Retina (tissue), 1 donor: ENCODE measurements at places on chromosomes 6 and 20.

GRCh38 chr6:33668914-33669313 is 42.6 kb downstream of the UQCC2 start:
- DNase-seq = no peak

GRCh38 chr6:80335121-80335531 is 228.7 kb downstream of the BCKDHB start:
- DNase-seq = no peak

- DNase-seq = no peak
Observed at GRCh38 chr6:704046-704445, 11.1 kb upstream of the EXOC2 start.

DNA sequence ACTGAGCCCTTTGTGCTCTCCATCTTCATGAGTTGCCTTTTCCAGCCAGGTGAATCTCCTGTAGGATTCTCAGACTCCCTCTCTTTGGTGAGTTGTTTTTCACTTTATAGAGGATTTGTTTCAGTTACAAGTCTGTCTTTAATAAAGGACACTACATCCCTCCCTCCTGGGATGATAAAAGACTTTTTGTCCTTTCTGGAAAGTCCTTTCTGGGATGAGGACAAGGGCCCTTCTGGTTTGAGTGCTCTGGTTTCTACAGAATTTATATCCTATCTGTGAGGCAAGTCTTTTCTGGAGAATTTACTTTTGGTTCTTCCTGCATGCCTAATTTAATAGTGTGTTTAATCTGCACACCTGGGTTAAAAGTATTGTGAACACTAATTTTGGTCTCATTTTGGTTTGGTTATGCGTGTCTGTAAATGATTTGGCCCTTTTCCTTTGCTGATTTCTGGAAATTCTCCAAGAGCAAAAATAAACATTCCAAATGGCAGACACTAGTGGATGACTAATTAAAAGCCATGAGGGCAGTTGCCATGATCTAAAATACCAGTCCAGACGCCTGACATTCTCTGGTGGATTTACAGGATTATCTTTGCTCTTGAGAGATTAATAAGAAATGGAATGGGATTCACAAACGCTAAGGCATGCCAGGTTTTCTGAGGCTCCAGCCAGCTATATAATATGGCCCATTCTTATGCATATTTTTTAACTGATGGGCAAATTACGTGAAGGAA is 44.8 kb downstream of the TCP11 start:
- DNase-seq = no peak

DNA sequence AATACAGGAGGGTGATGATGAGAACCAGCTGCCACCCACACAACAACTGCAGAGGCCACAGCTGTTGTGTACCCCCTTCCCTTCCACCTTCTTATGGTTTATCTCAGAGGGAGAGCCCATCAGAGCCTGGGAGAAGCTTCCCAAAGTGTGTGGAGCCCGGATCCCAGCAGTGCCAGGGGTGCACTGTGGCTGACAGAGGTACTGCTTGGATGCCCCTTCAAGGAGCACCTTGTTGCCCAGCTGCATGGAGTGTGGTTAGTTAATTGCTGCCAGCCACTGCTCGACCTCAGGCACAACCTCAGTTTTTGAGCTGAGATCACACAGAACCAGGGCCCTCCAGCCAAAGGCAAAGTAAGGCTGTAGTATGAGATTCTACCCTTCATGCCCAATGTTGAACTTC is 13.0 kb downstream of the PI3 start:
- no peak for DNase-seq

GRCh38 chr6:101090281-101090680 is 209.2 kb upstream of the ASCC3 start:
- no peak for DNase-seq

- no peak for DNase-seq
Observed at GRCh38 chr6:148432462-148433195, 90.0 kb downstream of the SASH1 start.

- no peak for DNase-seq
Observed at GRCh38 chr6:46915866-46916265, 5.9 kb downstream of the ADGRF5 start.

GRCh38 chr6:31791324-31792089 is 4.0 kb downstream of the VARS1 start:
- peak; percentile 75 for DNase-seq

GRCh38 chr6:17281497-17282481 is 628 bp downstream of the RBM24 start:
- DNase-seq = peak; percentile 84

GRCh38 chr20:33830371-33830770 is 19.2 kb downstream of the CHMP4B start:
- no peak for DNase-seq

DNA sequence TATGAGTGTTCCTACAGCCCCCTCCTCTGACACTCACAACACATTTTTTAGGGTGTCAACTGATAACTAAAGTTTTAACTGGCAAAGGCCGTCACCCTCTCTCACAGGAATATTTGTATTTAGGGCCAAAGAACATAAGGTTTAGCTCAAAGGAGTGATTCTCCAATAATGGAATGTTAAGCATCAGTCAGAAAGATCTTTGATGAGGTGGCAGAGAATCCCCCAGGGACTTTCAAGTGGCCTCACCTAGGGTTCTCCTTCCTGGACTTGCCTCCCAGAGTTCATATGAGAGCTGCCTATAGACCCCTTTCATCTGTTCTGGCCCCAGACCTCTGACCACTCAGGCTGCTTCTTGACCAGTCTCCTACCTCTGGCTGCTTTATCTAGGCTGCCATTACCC is 7.4 kb upstream of the SCUBE3 start:
- DNase-seq = no peak
